Transverse colon (tissue), 4 donors: ENCODE measurements at places on chromosomes 2 and 18. TPM values are rescaled to one million over a fixed set of nuclear protein-coding genes. Genes with fewer than 3 reads are reported as not detected.

Gene SH3RF3
- total RNA-seq = 3.0 TPM

Gene GCG
- total RNA-seq = not detected

DNA sequence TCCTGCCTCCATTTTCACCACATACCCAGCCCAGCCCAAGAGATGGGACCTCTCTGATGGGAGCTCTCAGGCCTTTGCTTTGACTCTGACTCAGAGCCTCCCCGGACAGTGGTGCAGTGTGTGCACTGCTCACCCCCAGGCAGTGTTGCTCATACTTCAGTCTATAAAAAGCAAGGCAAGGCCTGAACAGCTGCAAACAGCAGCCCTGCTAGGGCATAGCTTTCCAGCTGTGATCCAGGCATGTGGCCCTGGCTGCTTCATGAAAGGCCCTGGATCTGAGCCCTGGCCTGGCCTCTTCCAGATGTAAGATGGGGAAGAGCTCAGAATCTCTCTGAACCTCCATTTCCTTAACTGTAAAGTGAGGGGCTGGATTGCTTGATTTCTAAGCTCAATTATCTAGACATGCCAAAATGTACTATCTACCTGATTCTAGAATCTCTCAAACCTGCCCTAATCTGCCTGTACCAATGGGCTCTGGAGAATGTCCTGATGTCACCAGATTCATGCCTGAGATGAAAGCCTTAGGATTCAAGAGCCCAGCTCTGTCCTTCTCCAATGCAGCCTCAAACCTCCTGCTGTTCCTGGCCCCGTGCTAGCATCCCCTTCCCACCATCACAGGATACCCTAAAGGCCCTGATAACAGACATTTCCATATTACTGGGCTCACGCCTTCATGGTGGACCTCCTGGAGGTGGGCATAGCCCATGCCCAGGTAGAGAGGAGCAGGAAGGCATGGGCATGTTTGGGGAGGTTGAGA is 206.9 kb downstream of the ARL4C start:
- no peak for DNase-seq

Gene MYO7B
- 242 TPM for total RNA-seq

DNA sequence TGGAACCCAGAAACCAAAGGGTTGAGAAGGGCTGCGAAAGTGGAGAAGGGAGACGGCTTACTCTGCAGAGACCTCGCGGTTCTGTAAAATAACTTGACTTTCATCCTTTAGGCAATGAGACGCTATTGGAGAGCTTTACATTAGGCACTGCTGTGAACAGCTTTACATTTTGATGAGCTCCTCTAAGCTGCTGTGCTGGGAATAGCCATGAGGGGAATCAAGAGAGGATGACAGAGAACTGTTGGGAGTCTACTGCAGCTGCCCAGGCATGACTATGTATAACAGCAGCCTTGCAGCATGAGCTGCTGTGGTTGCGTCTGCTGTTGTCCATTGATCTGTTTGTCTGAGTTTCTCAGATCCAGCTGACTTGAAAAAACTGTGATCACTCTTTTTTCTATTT is 310.8 kb upstream of the MAP2 start:
- DNase-seq = no peak

GRCh38 chr2:86411396-86411795 is 29.8 kb upstream of the KDM3A start:
- no peak for DNase-seq

Gene MC5R
- total RNA-seq = not detected

DNA sequence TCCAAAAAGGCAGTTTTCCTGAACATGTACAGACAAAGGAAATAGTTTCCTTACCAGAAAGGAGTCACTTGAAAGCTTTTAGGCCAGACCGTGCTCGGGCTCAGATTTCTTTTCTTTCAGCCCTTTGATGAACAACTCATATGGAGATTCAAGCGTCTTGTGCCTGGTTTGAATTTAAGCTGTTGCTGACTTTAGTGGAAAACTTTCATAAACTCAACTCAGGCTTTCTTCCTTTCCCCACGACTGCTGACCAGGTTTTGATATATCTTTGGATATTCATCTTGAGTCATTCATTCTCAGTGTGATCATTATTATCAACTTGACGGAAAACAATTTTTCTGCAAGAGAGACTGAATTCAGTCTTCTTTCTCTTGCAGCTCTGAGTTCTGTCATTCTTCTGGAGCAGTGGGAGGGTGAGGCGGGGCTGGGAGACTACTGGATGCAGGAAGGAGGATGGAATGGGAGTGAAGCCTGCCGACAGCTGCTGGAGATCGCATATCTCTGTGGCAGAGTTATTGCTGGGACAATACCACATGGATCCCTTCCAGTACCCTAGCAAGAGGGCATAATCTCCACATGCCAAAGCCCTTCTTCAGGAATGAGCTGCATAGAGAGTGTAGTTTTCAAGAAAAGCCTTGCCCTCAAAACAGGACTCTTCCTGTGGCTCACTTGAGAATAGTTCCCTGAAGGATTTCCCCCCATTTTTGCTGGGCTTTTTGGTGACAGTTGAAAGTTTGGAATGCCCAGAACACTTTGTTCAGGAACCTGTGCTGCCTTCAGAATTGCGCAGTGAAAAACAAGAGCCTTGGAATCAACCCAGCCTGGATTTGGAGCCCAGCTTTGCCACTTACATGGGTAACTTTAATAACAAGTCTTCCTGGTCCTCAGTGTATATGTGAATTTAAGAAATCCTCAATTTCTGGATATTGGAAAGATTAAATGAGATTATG is 364.4 kb downstream of the ZNF521 start:
- DNase-seq = no peak

DNA sequence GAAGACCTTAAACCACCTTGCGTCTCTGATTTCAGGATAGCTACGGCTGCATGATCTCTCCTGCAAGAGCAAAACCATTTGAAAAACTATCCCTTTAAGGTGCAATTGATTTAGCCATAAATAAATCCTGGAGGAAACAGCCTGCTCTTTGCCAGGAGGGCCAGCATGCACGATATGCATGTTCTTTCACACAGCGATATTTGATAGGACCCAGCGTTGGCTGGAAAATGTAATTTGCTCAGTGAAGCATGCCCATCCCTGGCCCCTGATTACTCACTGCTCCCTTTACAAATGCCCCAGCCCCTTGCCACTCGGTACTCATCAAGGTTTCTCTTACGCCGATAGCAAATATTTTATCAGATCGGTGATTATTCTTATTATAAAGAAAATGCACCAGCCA is 315.4 kb downstream of the CDH2 start:
- no peak for DNase-seq
